ENCODE measurements at places on chromosomes 16 and 17.

GRCh38 chr16:5430598-5430997, 333.0 kb upstream of the EEF2KMT start:
- DNase-seq = no peak

DNA sequence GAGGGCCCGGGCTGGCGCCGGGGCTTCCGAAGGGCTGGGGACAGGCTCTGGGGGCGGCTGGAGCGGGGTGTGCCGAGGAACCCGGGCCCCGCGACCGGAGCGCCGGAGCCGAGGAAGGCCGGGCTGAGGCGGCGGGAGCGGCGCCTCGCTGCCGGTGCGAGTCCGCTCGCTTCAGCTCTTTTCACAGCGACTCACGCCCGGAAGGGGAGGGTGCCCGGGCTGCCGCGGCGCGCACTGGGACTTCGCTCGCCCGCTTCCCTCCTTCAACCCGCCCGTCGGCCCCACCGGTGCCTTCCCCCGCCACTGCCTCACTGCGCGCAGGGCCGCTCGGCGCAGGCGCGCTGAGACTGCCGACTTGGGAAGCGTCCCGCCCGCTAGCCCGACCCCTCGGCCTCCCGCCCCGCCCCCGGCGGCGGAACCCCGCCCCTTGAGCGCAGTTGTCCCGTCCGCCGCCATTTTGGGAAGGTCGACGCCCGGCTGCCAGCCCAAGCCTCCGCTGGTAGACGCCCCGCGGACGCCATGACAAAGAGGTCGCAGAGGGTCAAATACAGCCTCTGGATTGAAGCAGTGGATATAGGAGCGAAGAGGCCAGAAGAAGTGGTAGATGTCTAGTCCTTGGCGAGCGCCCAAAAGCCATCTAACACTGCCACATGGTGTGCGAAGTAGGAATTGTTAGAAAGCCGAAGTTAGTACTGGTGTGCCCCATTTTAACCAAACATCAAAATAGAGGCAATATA, at the start of gene UBE2G1:
UBE2G1 (minus strand) TSS at position 349 of the 737 bp plus-strand sequence. CDS start 359 bp downstream, outside the sequence.
- peak; percentile 78 for DNase-seq

GRCh38 chr17:49482144-49482817, 12.8 kb upstream of the NGFR start:
- no peak for DNase-seq

- no peak for DNase-seq
Measured at GRCh38 chr16:72401084-72401361, 229.1 kb upstream of the PMFBP1 start.

DNA sequence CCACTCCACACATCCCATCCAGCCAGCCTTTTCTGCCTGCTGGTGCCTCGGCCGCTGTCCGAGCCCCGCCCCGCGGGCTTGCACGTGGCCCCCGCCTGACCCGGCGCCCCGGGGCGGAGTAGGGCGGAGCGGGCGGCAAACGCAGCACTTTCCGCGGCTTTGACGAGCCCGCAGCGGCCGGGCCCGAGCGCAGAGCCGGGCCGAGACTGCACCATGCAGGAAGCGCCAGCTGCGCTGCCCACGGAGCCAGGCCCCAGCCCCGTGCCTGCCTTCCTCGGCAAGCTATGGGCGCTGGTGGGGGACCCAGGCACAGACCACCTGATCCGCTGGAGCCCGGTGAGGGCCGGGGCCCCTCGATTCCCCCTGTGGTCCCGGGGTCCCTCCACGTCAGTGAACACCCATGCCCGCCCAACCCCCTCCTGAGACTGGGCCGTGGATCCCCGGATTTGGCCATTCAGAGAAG, at the start of gene HSF4:
HSF4 (plus strand) TSS at position 147 of the 463 bp plus-strand sequence; CDS start at position 214, 67 bp downstream.
- DNase-seq = no peak

- no peak for DNase-seq
Measured at GRCh38 chr16:85902366-85903155, 3.6 kb downstream of the IRF8 start.

- DNase-seq = no peak
Measured at GRCh38 chr16:53429221-53429943, 4.9 kb upstream of the RBL2 start.

DNA sequence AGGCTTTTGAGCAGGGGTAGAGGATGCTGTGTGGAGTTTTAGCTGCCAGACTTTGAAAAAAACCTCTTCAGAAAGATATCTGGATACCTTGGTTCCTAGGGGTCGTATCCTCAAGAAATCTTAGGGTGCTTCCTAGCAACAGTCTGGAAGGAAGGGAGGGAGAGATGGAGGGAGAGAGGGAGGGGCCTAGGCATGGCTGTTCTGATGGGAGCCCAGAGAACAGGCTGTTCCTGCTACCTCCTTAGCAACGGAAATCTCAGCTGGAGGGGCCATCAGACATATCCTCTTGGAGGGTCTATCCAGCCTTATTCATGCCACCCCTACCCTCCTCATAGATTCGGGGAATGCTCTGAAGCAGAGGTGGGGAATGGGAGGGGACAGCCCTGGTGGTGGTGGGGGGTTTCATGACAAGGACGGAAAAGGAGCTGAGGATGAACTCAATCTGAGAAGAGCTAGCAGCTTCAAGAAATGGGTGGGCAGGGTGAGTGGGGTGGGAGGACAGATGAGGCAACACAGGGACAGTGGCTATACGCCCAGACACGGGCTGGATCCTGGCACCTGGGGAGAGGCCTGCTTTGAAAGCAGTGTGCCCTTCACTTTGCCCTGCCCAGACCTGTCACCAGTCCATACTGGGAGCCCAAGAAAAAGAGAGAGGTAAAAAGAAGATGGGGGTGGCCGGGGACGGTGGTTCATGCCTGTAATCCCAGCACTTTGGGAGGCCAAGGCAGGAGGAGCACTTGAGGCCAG, 2.9 kb upstream of the THRA start:
- DNase-seq = no peak

DNA sequence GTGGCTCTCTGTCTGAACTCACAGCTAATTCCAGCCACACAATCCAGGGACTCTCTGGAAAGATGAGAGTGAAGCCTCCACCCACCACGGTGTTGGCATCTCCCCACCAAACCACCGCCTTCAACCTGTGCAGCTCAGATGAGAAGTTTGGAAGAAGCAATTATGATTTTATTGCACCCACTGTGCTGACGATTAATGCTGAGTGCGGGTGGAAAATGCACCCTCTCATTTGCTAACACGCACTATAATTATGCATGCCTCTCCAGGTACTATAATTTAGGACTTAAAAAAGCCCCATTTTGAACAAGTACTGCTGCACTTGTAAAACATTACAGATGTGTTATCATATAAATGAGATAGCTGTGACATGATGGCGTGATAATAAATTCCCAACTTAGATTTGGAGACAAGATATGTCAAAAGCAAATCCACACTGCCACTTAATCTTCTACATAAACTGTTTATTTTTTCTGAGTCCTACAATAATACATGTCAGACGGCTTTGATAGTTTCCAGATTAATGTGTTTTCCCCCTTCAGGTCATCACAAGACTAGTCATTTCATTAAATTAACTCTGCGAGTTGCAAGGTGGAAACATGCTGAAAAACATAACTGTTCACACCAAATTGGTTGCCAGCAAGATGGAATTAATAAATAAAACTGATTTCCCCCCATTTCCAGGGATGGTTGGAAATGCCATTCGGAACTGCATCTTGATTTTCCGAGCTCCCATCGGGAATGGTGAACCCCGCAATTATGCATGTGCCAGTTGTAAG, 466.5 kb upstream of the MAF start:
- no peak for DNase-seq

GRCh38 chr17:74145756-74146155, 57.7 kb upstream of the RPL38 start:
- DNase-seq = no peak
